ENCODE measurements at places on chromosomes 2 and 18.

- no peak for DNase-seq
Measured at GRCh38 chr18:22167471-22168241, 1.7 kb upstream of the GATA6 start.

DNA sequence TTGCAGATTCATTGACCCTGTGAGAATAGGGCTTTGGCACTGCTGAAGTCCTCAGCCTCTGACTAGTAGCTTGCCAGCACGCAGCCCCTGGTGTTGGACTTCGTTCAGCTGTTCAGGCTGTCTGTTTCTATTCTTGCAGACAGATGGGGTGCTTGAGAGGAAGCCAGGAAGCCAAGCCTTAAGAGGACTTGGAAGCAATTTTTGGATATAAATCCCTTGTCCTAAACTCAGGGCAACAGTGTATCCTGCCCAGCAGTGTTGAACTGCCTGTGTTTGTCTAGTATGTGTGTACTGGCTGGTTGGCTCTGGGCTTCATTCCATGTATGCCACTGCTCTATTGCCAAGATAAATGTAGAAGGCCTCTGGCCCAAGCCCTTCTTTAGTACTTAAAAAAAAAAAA is 108.6 kb downstream of the COMMD1 start:
- DNase-seq, result no peak

GRCh38 chr2:164430166-164430783 is 191.0 kb downstream of the GRB14 start:
- DNase-seq, result no peak

GRCh38 chr2:60569680-60570111 is 16.2 kb upstream of the BCL11A start:
- DNase-seq, result no peak

- no peak for DNase-seq
Measured at GRCh38 chr18:21100146-21100545, 11.5 kb downstream of the ROCK1 start.

DNA sequence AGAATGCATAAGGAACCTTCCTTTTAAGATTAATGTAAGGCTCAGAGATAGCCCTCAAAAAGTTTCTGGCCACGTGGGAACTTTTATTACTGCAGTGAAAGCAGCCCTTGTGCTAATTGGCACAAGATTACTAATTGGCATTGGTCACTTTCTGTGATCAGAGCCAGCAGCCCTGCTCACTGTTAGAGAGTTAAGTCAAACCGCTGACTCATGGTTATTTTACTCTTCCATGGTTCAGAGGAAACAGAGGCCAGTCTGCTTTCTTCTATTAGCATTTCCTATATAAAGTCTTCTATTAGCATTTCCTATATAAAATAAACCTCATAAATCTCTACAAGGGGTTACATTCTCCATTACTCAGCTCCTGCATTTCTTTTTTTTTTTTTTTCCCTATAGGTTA is 1.5 kb upstream of the SLC35G4 start:
- no peak for DNase-seq

DNA sequence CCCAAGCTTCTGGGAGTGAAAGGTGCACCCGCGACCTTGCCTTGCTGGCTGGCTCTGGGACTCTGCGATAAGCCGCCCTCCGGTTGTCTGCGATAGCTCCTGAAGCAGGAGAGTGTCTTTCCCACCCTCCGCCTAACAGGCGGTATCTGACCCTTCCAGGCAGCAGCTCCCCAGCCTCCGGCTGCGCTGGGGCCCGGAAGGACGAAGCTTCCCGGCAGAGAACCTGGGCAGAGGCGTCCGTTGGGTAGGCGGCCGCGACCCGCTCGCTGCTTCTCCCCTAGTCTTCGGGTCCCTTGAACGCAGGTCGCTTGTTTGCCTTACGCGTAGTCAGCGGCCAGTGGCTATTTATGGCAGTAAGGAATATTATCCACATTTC is 446 bp upstream of the RHBDD1 start:
- no peak for DNase-seq

DNA sequence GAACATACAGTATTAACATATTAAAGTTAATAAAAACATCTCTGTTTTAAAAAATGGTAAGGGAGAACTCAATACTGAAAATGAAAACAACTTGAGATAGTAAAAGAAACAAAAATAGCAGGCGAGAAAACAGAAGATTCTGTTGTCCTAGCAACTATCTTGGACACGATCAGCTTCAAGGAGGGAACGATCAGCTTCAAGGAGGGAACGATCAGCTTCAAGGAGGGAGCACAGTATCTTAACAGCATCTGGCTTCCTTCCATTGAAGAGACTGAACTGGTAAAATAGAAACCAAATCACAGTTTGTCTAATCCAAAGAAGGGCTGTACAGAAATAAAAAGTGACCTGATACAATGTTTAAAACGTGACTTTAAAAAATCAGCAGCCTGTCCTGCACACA is 51.8 kb downstream of the NDUFA10 start:
- no peak for DNase-seq

DNA sequence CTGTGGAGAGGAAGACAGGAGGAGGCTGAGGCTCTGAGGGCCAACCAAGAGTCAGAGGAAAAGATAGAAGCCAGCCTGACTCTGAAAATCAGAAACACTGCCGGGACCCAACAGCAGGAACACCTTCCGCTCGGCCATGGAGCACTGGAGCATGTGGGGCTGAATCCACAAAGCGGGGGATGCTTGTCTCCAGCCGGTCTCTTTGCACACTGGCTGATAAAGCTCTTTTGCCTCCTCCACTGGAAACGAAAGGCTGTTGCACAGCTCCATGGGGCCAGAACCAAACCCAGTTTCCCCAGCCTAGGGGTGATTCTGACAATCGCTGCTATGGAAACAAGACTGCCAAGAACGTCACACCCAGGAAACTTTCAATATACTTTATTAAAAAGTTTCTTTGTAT is 90.3 kb downstream of the COL6A3 start:
- DNase-seq, result no peak

GRCh38 chr2:171409436-171409971 is 24.3 kb downstream of the METTL8 start:
- no peak for DNase-seq

DNA sequence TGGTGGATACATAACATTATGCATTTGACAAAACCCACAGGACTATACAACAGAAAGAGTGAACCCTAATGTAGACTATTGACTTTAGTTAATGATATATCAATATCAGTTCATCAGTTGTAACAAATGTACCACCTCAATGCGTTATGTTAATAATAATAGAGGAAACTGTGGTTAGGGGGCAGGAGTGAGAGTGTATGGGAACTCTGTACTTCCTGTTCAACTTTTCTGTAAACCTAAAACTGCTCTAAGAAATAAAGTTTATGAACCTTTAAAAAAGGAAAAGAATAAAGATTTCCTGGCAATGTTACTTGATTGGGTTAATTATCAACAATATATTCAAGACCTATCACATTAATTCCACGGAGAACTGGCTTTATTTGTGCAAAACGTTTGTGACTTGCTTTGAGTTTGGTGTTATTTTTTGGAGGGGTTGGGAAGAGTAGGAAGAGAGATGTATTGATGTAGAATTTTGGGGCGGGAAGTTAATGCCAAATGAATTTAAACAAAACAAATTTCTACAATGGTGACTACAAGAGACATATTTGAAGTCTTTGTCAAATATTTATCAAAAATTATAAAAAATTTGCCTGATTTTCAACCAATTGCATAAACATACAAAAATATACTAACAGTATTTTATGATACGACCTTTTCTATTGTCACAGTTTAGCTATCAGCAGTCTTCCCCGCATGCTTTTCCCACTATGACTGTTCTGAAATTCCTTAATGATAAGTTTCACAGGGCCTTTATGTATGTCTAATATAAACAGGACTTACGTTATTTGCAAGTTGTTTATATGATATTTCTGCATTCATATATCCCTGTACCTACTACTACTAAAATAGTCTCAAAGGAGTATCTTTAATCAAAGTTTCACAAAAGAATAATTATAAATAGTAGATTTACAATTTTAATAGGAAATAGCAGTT is 2.1 kb upstream of the RTN4 start:
- no peak for DNase-seq

- no peak for DNase-seq
Measured at GRCh38 chr2:63122921-63123320, 72.3 kb downstream of the OTX1 start.

DNA sequence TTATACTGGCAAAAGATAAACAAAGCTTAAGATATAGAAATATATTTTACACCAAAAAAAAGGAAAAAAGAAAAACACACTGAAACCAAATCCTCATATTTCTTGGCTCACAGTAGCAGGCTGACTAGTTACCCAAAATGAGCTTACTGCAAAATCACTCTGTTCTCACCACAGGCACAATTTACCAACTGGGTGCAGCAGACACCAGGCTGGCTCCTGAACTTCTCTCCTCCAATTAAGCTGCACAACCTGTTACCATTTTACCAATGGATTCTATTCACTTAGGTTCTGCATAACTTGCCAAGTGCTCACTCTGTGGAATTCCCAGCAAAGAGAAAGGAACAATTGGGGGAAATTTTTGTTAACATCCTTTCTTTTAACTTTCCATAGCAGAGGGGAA is 679.3 kb downstream of the ZEB2 start:
- no peak for DNase-seq

DNA sequence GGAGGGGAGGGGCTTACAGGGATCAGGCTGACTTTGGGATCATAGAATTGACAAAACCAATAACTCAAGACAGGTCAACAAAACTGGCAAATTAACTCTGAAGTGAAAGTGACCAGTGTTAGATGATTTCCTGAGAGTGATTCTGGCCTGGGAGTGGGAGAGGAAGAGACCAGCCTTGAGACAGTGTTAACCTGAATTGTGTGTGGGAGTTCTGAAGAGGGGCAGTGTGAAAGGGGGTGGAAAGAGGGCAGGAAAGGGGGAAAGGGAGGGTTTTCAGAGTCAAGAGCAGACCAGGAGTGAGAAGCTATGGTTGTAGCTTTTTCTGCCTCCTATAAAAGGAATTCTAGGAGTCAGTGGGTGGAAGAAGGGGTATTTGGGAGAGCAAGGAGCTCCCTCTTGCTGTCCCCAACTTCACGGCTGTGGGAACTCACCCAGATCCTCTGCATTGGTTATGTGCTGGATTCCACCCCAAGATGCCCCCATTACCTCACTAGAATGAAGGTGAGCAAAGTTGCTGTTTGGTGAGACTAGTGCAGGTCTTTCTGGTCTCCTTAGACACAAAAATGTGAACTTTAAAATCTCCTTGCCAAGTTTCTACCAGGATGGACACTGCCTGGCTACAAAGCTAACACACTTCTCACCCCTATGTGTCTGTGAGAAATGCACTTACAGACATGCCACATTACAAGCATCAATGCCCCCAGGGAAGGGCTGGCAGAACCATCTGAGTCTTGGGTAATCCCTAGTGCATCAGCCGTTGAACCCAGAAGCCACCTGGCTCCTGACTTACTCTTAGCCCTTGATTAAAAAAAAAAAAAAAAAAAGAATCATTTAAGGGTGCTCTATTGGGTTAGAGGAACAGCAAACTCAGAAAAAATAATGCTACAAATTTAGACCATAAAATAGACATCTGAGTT is 61.6 kb downstream of the BMP10 start:
- no peak for DNase-seq

- no peak for DNase-seq
Measured at GRCh38 chr2:239678666-239679296, 278.0 kb upstream of the HDAC4 start.

DNA sequence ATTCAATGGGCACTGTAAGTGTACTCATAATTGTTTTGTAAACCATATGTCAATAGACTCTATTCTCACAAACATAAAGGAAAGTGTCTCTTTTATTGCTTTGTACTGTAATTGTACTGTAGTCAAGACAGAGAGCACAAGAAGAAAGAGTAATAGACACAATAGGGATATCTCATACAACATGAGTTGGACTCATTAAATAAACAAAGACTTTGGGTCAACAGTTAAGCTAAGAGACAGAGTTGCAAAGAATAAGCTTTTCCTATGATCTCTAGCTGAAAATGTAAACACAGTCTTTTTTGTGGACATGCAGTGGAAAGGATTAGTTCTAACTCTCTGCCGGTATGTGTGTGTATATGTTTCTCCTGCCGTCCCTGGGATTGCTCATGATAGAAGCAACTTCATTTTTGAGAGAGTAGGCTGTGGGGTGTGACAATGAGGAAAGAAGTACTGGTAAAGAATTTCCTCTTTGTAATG is 13.9 kb upstream of the KYNU start:
- DNase-seq, result no peak

GRCh38 chr2:28552045-28552823 is 56.4 kb downstream of the PLB1 start:
- no peak for DNase-seq

DNA sequence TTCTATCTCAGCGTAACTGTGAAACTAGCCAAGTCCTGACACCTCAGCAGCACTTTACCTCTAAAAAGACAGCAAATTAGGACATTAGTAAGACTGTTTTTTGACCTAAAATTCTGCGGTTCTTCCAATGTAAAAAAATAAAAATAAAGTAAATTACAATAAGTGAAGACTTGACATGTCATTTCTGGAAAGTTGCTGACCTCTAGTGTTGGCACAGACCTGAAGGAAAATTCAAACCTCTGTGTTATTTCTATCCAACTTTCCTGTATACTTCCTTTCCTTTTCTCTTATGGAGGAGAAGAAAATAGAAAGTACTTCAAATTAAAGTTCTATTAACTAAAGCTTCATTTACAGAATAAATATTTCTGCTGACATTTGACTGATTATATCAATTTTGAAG is 110.6 kb downstream of the TMEM182 start:
- DNase-seq, result no peak

DNA sequence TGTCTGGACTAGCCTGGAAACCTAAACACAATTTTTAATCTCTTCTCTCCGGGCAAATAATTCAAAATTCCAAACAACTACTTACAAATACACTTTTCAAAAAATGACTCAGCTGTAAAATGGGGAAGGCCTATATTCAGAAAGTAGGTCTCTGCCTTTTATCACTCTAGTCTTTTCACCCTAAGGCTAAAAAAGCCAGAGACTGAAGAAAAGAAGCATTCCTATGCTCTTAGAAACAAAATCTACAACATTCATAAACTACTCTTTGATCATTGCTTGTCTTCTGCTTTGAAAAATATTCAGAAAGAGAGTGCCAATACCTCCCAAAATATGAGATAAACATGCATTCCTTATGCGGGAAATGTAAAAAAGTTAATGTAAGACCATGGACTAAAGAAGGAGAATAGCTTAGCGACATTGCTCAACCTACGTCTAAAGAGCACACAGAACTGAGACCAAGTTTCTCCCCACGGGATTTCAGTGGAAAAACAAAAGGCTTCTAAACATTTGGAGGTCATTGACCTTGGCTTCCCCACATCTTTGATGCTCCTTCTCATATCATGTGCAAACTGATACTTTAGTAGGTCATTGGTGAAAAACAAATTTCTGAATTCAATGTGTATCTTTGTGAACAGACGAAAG is 74.4 kb upstream of the EPB41L3 start:
- DNase-seq, result no peak

DNA sequence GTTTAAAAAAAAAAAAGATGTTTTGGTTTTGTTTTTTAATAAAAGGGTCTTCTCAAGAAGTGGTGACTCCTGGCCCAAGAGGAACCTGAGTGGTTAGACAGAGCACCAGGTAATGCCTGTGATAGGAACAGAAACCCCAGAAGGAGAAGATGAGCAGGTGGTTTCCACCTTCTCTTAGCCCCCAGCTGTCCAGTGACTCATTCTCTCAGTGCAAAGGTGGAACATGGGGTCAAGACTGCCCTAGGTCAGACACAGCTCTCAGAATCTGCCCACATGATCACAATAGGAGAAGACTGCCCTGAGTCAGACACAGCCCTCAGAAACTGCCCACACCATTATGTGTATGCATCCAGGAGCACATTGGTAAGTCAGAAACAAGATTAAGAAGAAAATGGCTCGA is 61.8 kb downstream of the TBC1D8 start:
- no peak for DNase-seq

Measured in GM12891 (cell line).